SJSA1 (cell line): ENCODE measurements at places on chromosomes 6 and 20.

- DNase-seq: no peak
These were observed 19.5 kb upstream of the SLC22A7 start for GRCh38 chr6:43278524-43279078.

DNA sequence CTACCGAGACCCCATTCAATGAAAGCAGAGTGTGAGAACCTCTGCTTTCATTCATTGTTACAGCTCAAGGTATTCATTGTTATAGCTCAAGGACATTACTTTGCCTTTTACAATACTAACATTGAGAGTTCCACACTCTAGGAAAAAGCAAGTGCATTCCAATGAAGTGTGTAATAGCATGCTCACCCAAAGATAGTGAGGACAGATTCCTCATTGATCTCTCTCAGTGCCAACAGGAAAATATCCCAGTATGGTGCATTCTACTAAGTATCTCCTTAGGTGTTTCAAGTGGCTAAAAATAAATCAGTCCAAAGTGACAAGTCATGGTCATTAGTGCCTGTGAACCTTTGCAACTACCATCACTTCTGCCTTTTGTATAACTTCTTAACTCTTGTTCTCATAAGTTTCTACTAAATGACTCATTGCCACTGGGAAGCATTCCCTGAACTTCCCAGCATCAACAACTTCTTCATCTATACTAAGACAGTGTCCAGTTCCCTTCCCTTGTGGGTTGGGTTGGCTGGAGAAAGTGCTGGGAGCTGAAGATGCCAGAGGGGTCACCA lies 140.7 kb upstream of the STXBP5 start:
- DNase-seq: peak; percentile 39

DNA sequence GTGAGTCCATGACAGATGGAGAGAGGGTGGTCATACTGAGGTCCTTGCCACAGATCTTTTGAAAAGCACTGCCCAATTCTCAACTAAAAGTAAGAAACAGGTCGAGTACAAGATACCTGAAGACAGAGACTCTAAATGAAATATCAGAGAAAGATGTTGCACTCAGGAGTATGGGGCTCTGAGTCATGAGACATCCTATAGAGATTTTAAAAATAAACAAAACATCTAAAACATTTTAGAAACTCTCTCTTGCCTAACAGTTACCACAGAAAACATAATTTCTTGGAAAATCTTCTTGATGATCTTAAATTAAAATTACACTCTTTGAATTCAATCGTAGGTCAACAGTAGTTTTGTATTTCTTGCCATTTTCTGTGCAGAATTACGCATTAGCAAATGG lies 348.9 kb upstream of the MARCKS start:
- no peak for DNase-seq

DNA sequence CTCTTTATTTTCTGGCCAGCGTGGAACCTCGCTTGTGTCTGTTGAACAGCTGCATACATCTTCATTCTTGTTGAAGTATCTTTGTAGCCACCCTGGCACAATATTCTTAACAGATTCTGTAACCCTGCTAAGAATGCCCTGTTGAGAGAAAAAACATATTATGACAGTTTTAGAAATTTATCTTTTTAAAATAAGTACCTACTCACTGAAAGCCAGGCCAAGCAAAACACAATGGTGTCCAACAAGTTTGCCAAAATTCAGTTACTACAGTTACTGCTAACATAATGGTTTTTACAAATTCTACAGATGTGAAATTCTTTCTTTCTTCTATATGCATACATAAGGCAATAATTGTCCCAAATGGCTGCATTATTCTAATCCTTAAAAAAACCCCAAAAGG lies 18.2 kb downstream of the NUP153 start:
- DNase-seq: no peak

- peak; percentile 17 for DNase-seq
These were observed 13.9 kb downstream of the TOMM6 start for GRCh38 chr6:41801380-41801779.

GRCh38 chr20:967796-968742 lies 34.0 kb downstream of the RSPO4 start:
- DNase-seq: no peak

GRCh38 chr6:90397047-90397446 lies 100.4 kb upstream of the BACH2 start:
- DNase-seq: no peak

- DNase-seq: no peak
These were observed 463.1 kb downstream of the EPM2A start for GRCh38 chr6:145272246-145272645.

- no peak for DNase-seq
These were observed 256.9 kb downstream of the LRFN2 start for GRCh38 chr6:40330301-40330721.

- no peak for DNase-seq
These were observed 315.4 kb upstream of the JARID2 start for GRCh38 chr6:14930366-14930989.

GRCh38 chr6:13411484-13411883 lies 75.9 kb downstream of the GFOD1 start:
- DNase-seq: no peak

GRCh38 chr6:125117818-125118217 lies 35.8 kb upstream of the TPD52L1 start:
- no peak for DNase-seq

- no peak for DNase-seq
These were observed 39.0 kb downstream of the SLC17A5 start for GRCh38 chr6:73614802-73615201.

GRCh38 chr20:49489688-49490087 lies 7.2 kb upstream of the KCNB1 start:
- no peak for DNase-seq

- no peak for DNase-seq
These were observed 11.7 kb downstream of the VNN2 start for GRCh38 chr6:132746048-132746447.
